NCI-H2171 (cell line): ENCODE measurements at places on chromosomes 4 and X.
A peak's percentile ranks its signal among the peaks of the same experiment; 100 is the strongest.

DNA sequence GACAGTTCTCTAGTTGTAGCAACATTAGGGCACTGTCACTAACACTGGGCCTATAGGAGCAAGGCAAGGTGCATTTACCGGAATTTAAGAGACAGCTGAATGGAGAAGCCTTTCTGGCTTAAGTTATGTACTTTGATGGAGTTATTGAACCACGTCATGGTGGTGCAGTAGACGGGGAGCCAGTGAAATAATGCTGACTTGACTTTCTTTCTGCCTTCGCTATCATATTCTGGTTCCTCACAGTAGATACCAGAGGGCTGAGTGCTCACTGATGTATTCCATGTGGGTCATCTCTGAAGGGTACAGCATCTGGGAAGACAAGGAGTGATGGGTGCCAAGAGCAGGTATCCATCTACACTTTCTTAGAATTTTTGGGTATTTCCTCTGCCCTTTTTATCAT is 802.8 kb downstream of the FSTL5 start:
- no peak for DNase-seq

- no peak for DNase-seq
These were observed 2.4 kb upstream of the MBNL3 start for GRCh38 chrX:132491191-132491590.

GRCh38 chrX:37746218-37746941 is 33.5 kb upstream of the CYBB start:
- DNase-seq = no peak

- no peak for DNase-seq
These were observed 131.4 kb downstream of the CHIC2 start for GRCh38 chr4:53932796-53933610.

- DNase-seq = no peak
These were observed 102.1 kb upstream of the STS start for GRCh38 chrX:7045238-7045955.

- DNase-seq = peak; percentile 47
These were observed at the start of gene SLC9A6 for GRCh38 chrX:135985157-135985972. TSS of gene SLC9A6 (plus strand) at chrX:135985435. CDS start at chrX:135985659, 224 bp downstream.

GRCh38 chrX:138866643-138867042 is 155.1 kb upstream of the FGF13 start:
- no peak for DNase-seq

DNA sequence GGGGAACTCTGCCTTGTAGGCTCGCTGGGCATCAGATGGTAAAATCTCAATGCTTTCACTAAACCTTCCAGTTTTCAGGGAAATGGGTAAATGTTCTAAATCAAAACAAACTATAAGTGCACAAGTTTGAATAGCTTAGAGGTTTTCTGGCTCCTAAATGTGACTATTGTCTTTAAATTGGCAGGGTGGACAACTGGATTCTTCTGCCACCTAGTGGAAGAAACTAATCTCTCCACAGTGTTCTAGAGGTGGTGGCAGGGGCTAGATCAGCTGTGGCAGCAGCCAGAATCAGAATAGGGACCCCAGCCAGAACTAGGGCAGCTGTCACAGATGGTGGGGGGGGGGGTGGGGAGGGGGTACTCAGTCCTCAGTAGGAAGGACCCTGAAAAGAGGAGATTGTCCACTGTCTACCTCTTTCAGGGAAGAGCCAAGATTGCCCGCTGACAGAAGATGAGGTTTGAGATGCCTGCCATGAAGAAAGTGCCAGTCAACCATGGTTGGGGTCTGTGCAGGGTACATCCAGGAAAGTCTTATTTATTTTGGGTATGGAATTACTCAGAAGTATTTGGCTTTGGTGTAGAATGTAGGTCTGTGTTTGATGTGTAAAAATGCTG is 201.4 kb downstream of the CCNG2 start:
- no peak for DNase-seq

GRCh38 chr4:41631523-41631922 is 93.6 kb downstream of the LIMCH1 start:
- no peak for DNase-seq

DNA sequence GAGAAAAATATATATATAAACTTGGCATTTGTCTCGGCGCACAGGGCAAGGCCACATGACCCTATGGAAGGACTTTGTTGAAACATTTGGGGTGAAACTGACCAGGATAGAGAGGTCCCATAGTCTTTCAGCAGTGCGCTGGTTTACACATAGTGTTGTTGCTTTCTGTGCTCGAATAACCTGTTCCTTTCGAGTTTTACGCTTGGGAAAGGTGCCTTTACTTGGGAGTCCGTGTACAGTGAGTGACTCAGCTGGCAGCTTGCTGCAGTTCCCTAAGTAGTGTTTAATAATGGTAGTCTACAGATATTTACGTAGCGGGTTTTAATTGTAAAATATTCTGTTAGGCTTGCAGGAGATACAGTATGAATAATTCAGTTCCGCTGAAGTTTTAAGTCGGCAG is 578 bp downstream of the APOOL start:
- DNase-seq = no peak

DNA sequence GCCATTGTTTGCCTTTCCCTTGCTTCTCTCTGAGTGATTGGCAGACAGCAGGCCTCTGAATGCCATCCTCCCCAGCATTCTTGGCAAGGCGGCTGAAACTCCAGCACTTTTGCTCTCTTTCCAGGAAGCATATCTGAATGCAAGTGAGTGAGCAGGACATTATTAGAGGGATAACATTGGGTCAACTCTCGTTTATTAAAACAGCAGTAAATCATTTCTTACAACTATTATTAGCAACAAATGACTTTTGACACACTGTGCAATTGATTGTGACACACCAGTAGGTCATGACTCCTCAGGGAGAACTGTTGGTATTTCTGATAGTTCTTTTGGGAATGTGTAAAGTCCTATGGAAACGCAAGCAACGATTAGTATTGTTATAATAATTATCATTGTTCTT is 103.8 kb downstream of the EFNB1 start:
- DNase-seq = no peak

DNA sequence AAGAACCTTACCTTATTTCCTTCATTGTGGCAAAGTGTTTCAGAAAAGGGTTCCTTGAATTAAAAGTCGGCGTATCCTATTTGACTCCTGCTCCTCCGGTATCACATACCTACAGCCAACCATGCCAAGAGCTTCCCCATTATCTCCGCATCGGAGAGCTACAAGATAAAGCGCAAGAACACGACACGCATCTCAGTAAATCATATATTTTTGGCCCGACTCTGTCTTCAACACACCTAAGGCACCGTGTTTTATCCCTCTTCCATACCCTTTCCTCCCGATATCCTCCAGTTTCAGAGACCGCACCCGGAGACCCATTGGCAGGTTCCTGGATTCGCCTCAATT is 497 bp upstream of the THAP9 start:
- DNase-seq = peak; percentile 19

DNA sequence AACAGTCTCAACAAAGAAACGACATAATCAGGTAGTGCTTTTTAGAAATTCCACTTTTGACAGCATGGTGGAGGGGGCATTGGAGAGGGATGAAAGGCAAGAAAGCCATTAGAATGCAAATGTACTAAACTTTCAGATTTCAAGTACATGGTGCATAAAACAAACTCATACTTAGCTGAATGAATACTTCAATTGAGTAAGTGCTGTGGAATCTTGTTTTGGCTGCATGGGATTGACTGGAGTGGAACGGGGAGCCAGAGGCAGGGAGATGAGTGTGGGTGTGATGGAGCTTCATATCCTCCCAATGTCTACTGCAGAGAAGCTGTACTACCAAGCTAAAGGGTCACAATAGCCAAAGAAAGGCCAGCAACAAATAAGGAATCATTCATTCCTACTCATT is 52.4 kb downstream of the USP46 start:
- no peak for DNase-seq

- no peak for DNase-seq
These were observed 221.1 kb downstream of the PTTG2 start for GRCh38 chr4:38181286-38181685.

- no peak for DNase-seq
These were observed 198.6 kb upstream of the EMCN start for GRCh38 chr4:100716416-100716815.

DNA sequence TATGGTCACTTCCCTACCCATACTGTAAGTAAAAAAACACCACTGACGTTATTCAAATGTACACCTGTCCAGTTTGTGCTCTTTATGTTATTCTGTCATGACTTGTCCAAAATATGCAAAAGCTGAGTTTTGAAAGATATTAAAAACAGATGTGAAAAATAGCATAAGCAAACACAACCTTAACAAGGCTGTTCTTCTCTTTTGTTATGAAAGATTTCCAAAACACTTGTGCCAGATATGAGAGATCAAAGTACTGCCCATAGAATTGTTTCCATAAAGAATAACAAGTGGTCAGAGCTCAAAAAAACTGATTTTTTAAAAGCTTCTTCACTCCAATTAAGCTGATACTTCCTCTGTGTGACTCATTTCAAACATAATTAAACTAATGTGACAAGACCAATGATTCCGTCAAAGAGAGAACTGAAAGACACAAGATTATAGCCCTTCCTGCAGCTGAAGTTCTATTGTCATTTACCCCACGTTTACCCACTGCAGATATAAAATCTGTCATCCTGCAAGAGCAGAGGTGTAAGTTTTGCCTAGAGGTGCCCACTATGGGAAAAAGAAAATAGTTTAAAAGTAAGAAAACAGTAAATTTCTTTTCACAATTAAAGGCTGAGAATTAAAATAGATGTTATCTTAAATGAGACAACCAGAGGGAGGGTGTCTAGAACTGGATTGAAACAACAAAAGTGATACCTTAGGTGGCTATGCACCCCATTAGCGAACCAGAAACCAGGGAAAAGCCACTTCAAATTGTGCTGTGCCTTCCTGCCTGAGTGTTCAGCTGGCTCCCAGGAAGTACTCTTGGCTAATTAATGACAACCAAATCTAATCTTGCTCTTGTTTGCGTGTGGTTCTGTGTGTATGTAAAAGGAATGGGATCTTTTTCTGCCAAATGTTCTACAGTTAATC is 30.1 kb downstream of the RASSF6 start:
- no peak for DNase-seq

DNA sequence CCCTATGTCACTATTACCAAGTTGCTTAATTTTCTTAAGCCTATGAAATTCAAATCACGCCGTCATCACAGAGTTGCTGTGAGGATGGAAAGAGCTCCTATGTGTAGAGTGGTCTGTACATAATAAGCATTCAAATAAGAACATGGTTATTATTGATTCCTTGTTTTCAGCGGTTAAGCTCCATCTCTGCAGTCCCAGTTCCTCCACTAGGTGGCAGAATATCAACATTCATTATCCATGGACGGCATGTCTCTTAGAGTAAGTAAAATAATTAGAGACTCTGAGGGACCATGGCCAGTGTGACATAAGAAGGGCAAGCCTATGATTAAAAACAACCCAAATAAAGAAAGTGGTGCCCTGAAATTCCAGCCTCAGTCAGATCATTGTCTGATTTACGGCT is 132.5 kb upstream of the NHS start:
- peak; percentile 21 for DNase-seq

- DNase-seq = no peak
These were observed 9.8 kb upstream of the TIGD2 start for GRCh38 chr4:89101256-89102161.

DNA sequence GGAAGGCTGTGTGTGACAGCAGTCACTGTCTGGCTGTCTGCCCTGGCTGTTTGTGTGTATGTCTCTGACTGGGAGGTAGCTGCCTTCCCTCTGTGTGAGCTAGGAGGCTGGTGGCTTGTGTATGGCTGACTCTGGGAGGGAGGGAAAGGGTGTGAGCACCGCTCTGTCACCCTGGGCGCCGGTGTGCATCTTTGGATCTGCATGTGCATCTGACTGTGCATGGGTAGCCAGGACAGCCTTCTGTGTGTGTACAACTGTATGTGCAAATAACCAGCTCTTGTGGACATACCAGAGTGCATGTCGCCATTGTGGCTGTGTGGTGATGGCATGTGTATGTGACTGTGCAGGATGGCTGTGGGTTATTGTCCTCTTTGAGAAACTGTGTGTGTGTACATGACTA is 7.4 kb upstream of the ERAS start:
- no peak for DNase-seq

- DNase-seq = no peak
These were observed 1250.6 kb downstream of the ADGRL3 start for GRCh38 chr4:62450740-62451139.
